Activated naive CD4-positive, alpha-beta T cell treated with anti-CD3 and anti-CD28 coated beads for 36 hours (primary cell): ENCODE measurements at places on chromosomes 12 and 14. TPM values are rescaled to one million over a fixed set of nuclear protein-coding genes. Genes with fewer than 3 reads are reported as not detected.
A peak's percentile ranks its signal among the peaks of the same experiment; 100 is the strongest.

DNA sequence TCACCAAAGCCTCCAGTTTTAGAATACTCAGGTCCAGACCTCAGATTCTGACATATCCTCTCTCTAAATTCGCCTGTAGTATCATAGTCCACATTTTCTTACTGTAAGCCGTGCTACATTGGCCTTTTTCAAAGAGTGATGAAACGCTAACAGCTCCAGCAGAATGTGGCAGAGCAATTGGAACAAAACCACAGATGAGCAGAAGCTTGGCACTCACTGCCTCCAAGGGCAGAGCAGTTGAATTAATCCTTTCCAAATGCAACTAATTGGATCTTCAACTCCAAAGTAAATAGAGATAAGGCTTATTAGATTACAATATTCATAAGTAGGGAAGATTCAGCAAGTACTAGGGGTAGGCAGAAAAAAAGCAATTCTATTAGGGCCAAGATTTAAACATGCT is 128.3 kb downstream of the SLC35F4 start:
- no peak overlapping the region for H3K27ac ChIP-seq
- DNase-seq = no peak
- H3K36me3 ChIP-seq = no peaks in the 10 kb centered on the region

- no peaks in the 10 kb centered on the region for H3K36me3 ChIP-seq
- H3K4me1 ChIP-seq = no peaks in the 10 kb centered on the region
- no peaks in the 10 kb centered on the region for H3K27me3 ChIP-seq
- no peak overlapping the region for H3K27ac ChIP-seq
- H3K4me3 ChIP-seq = no peak overlapping the region
These were observed 172.8 kb downstream of the LRIG3 start for GRCh38 chr12:58747533-58747932.

DNA sequence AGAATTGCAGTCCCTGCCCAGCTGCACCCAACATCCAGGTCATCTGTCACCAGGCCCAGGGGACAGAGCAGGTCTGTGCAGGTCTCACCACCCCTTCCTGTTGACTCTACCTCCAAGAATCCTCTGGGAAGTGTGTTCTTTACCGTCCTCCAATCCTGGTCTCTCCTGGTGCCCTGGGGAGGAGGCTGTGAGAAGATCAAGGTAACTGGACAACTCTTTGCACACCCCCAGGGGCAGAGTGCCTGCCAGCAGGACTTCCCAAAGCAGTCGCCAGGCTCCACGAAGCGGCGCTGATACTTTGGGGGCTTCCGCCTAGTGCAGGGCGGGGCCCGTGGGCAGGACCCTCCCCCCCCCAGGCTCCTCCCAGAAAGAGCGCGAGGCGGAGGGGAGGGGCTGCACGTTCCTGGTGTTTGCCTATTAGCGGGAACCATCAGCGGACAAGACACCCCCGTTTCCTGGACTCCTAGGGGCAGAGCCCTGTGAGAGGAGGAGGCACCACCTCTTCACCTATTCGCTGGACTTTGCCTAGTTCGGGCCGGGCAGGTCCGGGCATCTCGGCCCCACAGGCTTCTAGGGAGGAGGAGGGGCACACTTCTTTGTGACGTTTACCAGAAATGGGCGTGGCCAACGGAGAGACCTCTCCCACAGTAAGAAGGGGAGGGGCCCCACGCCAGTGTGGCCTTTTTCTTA is 918.0 kb downstream of the AACS start:
- peaks cover 2% of the 10 kb centered on the region for H3K4me1 ChIP-seq
- H3K36me3 ChIP-seq = no peaks in the 10 kb centered on the region
- H3K4me3 ChIP-seq = peak overlapping the region; percentile 29
- DNase-seq = peak; percentile 9
- no peak overlapping the region for H3K27ac ChIP-seq

Gene INHBC
- total RNA-seq = not detected

- H3K36me3 ChIP-seq = no peaks in the 10 kb centered on the region
- peak; percentile 37 for DNase-seq
- H3K27me3 ChIP-seq = peaks cover 7% of the 10 kb centered on the region
- H3K27ac ChIP-seq = no peak overlapping the region
These were observed 227.1 kb upstream of the KRR1 start for GRCh38 chr12:75738486-75738885.

DNA sequence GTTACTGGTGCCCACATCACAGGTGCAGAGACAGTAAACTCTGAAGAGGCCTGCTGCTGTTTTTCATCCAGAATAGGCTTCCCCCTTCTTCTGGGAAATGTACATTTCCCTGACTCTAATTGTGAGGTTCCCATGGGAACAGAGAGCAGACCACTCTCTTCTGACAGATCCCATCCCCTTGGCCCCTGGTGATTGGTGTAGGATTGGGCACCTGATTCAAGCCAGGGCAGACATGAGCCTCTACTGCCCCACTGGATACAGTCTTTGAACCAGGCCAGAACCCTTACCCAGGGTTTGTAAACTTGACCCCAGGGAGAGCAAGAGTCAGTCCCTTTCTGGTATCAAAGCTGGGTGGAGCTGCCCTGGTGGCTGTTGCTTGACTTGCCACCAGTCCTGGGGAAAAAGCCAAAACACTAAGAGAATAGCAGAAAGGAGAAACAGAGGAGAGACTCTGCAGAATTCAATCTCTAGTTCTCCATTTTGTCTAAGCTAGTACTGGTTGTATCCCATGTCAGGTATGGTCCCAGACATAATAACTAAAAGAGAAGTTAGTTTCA is 14.8 kb upstream of the NFYB start:
- H3K27me3 ChIP-seq = no peaks in the 10 kb centered on the region
- no peak overlapping the region for H3K27ac ChIP-seq
- H3K36me3 ChIP-seq = no peaks in the 10 kb centered on the region
- no peak overlapping the region for H3K4me3 ChIP-seq

Gene PAWR
- total RNA-seq = 5.6 TPM
